ENCODE measurements at places on chromosomes 6 and 20.

GRCh38 chr6:92147246-92147645 is 1272.1 kb downstream of the EPHA7 start:
- DNase-seq = no peak

- DNase-seq = no peak
These were observed 29.3 kb upstream of the EZR start for GRCh38 chr6:158848490-158848895.

GRCh38 chr6:71887744-71888230 is 1.4 kb downstream of the RIMS1 start:
- DNase-seq = no peak

DNA sequence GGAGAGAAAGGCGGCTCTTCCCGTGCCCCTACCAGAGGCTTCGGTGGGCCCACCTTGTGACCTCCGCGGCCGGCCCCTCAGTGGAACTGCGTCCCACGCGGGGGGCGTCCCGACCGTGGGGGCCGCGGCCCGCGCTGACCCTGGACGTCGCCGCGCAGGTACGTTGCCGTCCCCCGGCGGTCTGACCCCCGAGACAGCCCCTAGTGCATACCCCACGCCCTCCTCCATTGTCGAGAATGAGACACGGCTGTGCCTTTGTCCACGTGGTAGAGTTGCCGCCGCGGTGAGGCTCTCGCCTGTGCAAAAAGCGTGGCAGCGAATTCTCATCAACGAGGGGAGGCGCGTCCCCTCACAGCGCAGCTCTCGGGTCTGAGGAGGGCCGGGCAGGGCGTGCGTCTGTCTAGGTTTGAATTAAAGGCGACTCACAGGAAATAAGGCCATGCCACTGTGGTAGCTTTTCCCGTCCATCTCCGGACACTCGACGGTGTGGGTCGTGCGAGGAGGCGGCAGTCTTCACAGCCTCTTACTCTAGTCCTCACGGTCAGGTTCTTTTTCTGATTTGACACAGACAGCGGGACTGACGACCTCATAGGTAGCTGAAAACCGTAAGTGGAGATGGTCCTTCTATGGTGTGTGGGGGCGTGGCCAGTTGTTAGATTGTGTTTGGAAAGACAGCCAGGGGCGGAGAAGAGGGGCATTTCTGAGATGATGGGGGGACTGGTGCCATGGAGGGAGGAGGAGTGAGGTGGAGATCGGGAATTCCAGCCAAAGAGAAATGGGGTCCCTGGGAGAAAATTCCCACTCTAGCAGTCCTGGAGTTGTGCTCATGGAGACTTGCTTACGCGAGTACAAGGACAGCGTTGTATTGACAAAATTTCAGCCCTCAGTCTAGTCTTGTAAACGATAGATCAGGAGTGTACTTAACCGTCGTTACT is 580 bp downstream of the NXT1 start:
- DNase-seq = peak; percentile 46

DNA sequence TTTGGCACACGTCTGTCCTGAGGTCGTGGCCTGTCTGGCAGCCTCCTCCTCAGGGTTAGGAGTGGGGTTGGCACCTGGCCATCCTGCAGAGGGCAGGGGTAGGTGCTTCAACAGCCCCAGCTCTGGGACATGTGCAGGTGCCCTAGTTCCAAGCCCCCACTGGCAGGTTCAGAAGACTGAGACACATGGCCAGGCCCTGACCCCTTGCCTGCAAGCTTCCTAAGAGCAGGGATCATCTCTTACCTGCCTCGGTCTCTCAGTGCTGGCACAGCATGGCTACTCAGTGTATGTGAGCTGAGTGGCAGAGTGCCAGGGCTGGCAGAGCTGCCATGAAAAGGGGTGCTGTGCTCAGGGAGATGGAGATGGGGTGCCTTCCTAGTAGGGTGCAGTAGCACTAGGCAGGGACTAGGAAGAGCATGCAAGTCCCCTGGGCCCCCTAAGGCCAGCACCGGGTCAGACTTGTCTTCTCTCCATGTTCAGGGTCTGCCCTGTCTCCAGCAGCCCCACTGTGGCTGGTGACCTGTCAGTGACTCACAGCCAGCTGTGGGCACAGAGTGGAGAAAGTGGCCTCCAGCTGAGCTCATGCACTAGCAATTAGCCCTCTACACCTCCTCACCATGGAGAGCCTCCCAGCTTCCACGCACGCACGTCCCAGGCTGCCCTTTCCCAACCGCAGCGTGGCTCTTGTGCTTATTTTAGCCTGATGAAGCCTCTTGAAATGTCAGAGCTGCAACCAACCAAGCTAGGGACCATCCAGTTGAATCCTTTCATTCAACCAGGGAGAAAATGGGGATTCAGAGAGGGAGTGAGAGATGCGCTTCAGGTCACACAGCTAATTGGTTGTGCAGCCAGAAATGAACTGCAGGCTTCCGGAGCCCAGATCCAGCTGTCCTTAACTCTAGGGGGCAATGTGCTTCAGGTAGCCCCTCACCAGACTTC is 116.6 kb downstream of the MRPL14 start:
- DNase-seq = no peak

GRCh38 chr20:36310215-36310981 is 4.3 kb downstream of the DLGAP4 start:
- DNase-seq = no peak

GRCh38 chr20:57094252-57094891 is 172.1 kb downstream of the BMP7 start:
- DNase-seq = no peak

DNA sequence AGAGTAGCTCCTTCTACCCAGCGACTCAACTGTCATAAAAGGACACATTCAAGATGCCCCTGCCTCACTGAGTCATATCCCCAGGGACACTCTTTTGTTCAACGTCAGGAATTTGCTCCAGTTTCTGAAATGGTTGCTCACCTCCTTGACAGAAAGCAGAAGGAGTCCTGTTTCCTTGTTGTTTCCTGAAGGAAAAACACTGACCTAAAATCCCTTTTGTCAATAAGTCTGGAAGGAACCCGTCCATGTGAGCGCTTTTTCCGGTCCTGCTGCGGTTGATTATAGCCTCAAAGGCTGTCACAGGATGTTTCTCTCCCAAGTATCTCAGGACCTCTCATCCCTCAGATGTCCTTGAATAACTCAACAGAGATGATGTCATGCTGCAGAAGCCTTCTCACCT is 113.6 kb upstream of the PLEKHG1 start:
- no peak for DNase-seq

GRCh38 chr20:4159765-4160490 is 144.6 kb upstream of the RNF24 start:
- no peak for DNase-seq

DNA sequence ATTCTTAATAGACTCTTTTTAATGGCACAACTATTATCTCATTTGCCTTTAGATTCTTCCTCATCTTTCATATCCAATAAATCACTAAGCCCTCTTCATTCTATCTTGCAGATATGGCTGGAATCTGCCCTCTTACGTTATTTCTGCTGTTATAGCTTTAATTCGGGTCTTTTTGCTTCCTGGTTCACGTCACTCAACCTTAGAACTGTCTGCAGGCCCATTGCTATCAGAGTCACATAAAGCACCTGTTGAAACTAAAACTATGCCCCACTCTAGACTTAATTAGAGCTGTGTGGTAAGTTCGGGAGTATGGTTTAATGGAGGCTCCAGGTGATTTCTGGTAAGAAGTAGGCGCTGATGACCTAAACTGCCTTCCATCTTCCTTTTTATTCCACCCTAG is 988 bp downstream of the QRSL1 start:
- DNase-seq = no peak

- DNase-seq = no peak
These were observed 166.7 kb downstream of the TTLL2 start for GRCh38 chr6:167491438-167492099.

DNA sequence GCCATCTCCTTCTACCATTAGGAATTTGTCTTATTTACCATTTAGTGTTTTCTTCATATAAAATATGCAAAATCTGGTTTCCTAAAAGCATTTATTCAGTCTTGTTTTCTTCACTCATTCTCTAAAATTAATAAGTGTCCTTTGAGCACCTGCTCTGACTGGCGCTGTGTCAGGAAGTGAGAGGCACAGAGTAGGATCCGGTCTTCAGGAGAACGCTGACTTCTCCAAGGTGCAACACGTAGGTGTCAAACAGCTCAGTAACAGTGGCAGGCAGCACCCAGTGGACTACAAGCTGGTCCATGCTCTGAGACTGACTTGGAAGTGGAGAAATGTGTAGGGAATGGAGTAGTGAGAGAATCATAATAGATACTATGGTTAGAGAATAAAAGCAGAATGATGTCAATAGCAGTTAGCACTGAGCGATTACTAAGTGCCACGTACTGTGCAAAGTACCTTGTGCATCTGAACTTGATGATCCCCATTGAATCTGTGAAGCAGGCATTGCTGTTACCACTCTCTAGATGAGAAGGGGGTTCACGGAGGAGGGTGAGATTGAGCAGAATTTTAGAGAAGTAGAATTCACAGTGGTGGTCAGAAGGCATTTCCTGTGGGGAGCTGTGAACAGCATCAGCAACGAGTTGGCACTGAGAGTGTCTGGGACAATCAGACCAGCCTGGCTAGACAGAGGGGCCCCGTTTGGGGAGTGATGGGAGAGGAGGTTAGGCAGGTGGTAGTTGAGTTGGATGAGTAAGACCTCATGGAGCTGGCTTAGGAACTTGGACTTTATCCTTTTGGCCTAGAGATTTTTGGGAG is 569.8 kb downstream of the QKI start:
- no peak for DNase-seq

- no peak for DNase-seq
These were observed 7.7 kb upstream of the SEC63 start for GRCh38 chr6:107965746-107966145.

GRCh38 chr20:38113401-38114325 is 51.4 kb downstream of the TGM2 start:
- DNase-seq = peak; percentile 10

GRCh38 chr6:95413789-95414188 is 163.5 kb upstream of the MANEA start:
- DNase-seq = no peak

- DNase-seq = no peak
These were observed 8.9 kb upstream of the AHI1 start for GRCh38 chr6:135506270-135506997.

DNA sequence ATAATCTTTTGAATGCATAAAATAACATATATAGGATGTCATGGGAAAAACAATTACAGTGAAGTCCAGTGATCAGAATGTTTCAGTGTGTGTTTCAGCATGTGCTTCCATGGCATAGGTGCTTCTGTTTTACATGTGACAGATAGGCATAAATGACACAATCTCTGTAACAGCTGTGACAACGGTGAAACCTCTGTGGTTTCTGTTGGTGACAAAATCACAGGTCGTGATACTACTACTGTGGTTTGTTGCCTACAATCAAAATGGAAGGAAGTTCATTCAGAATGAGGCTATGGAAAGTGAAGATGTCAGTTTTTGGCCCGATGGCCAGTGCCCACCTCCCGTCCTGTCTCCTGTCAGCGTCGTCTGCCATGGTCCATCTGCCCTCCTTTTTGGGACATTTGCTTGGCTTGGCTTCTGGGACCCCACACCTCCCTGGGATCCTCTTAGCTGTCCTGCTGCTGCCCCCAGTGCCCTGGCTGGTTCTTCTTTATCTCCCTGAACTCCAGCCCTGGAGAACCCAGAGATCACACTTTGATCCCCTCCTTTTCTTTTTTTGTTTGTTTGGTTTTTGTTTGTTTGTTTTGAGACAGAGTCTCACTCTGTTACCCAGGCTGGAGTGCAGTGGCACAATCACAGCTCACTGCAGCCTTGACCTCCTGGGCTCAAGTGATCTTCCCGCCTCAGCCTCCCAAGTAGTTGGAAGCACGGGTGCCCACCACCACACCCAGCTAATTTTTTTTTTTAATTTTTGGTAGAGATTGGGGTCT is 79.3 kb upstream of the NAA20 start:
- peak; percentile 12 for DNase-seq
